ENCODE measurements at places on chromosomes 2 and 18.

- no peak for DNase-seq
Measured at GRCh38 chr2:33021542-33022227, 74.9 kb downstream of the LTBP1 start.

DNA sequence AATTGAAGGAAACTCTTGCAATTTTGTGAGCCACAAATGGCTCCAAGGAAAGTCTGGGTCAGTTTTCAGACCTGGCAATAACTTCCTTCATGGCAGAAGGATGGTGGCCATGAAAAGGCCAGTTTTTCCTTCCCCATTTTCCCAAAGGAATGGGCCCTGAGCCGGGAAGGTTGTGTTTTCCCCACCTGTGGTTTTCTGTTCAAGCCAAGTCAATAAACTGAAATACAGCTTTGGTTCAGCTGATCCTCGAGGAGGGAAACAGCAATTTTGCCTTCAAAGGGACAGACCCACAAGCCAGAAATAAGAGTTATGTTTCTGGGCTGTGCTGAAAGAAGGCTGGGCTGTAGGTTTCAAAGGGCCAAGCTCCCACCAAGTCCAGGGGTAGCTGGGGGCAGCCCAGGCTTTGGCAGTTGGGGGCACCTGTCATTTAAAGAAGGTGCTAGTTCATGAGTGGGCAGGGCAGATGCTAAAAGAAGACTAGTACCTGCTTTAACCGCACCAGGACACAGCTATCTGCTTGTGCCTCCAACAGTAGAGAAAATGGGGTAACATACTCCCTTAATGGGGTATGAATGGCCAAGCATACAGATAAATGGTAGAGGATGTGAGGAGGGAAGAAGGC, 97.0 kb downstream of the TTC32 start:
- no peak for DNase-seq

GRCh38 chr2:26461601-26462023, 16.3 kb downstream of the OTOF start:
- no peak for DNase-seq

DNA sequence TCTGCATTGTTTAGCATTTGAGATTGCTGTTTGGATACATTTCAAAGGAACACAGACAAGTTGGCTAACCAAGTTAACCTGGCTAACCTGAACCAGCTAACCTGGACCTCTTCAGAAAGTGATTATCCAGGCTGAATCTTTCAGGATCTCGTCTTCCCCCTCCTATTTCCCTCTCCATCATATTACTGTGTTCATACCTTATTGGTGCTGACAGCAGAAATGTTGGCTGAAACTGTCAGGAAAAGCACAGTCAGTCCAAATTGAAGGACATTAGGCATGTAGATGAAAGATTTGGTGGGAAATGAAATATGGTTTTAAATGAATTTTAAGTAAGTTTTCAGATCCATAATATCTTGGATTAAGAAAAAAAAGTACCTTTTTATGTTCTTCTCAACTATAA, 92.5 kb upstream of the NEUROD1 start:
- DNase-seq, result no peak

- no peak for DNase-seq
Measured at GRCh38 chr2:62149708-62150107, 46.2 kb upstream of the B3GNT2 start.

DNA sequence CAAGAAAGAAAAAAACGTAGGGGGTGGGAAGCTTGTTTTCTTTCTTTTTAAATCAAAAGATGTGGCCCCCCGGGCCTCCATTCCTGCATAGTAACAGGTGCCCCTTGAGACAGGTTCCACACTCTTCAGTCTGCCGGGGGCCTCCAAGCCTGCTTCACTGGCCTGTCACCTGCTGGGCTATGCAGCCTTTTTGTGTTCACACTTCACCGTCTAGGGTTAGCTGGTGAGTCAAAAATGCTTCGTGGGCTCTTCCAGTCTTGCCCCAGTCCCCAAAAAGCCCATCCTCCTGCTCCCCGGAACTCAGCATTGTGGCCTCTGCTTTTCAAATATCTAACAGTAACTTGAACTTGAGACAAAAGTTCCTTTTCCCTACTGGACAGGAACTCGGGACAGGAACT, 67.9 kb downstream of the POLR1A start:
- no peak for DNase-seq

GRCh38 chr2:16280081-16280480, 339.7 kb downstream of the MYCN start:
- DNase-seq, result no peak

- peak; percentile 24 for DNase-seq
Measured at GRCh38 chr2:231708773-231709635, 679 bp downstream of the PTMA start.

GRCh38 chr2:177148477-177149154, 64.0 kb upstream of the HNRNPA3 start:
- DNase-seq, result peak; percentile 46

DNA sequence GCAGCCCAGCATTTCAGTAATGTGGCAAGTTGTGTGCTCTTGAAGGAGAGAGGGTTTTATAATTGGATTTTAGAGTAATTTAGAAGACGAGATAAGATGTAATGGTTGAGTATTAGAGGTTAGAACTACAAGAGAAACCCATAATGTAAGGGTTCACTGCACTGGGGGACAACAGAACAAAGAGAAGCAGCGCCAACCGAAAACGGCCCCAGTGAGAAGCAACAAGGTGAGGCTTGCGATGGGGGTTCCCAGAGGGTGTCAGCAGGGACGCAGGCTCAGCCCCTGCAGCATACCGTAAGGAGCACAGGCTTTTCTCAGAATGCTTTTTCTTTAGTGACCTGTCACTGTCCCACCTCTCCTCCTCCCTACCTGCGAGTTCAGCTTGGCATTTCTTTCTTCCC, 183.9 kb upstream of the ETAA1 start:
- no peak for DNase-seq

- peak; percentile 24 for DNase-seq
Measured at GRCh38 chr2:217713395-217714286, 289.2 kb downstream of the TNS1 start.

DNA sequence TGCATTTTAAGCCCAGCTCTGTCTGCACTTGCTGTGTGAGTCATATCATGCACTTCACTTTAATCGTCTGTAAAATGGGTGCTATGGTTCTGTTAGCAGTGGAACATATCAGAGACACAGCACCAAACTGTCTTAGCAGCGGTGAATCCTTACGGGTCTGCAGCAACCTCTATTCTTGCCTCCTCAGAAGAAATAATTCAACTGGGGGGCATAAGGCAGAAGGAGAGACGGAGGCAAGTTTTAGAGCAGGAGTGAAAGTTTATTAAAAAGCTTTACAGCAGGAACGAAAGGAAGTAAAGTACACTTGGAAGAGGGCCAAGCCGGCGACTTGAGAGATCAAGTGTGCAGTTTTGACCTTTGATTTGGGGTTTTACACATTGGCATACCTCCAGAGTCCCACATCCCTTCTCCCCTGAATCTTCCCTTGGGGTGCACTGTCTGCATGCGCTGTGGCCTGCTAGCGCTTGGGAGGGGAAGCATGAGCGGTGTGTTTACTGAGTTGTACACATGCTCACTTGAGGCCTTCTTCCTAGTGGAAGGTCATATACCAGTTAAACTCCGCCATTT, 109.8 kb downstream of the DDX1 start:
- DNase-seq, result no peak

GRCh38 chr2:163264341-163264740, 425.8 kb upstream of the KCNH7 start:
- no peak for DNase-seq

DNA sequence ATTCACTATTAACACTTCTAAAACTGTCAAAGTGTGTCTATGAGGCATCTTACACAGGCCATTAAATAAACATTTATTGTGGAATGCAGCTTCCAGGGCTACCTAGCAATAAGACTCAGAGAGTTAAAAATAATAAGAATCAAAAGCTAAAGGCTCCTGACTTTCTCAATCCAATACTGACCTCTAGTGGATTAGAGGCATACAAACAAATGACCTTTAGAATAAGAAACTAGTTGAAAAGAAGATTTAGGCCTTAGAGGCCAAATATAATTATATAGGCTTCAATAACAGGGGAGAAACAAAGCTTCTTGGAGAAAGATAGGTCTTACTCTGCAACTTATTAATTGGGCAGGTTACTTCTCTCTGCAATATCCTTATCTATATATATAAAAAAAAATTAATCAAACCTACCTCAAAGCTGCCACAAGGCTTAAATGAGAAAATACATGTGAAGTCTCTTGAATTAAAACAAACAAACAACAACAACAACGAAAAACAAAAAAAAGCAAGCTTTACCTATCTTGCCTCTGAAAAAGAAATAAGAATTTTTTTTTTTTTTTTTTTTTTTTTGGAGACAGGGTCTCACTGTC, 246.1 kb downstream of the EXOC6B start:
- no peak for DNase-seq

- no peak for DNase-seq
Measured at GRCh38 chr2:172865422-172865821, 129.8 kb downstream of the RAPGEF4 start.

DNA sequence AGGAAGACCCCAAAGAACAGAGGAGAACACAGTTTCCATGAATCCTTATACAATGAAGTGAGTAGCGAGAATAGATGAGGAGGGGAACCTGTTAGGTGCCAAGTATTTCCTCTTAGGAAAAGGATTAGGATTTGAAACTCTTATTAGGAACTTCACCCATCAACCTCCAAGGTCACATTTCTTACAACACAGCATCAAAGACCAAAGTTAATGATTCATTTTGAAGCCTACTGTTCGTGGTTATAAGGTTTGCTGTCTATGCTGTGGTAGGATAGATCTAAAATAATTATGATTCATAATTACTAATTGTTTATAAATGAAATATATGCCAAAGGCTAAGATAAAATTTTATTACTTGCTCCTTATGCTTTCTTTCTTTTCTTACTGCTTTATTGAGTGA, 6.1 kb downstream of the CFAP221 start:
- no peak for DNase-seq
